Stimulated activated CD8-positive, alpha-beta memory T cell treated with anti-CD3 and anti-CD28 coated beads, Interleukin-2, amount 100 ng/mL, for 48 hours (primary cell): ENCODE measurements at places on chromosomes 3 and 15.

GRCh38 chr3:50154476-50154839 is 666 bp upstream of the SEMA3F start:
- DNase-seq, result no peak

- no peak for DNase-seq
These were observed 2.5 kb downstream of the VILL start for GRCh38 chr3:37993067-37993455.

GRCh38 chr3:50502225-50502583 is 1.2 kb downstream of the CACNA2D2 start:
- DNase-seq, result no peak

DNA sequence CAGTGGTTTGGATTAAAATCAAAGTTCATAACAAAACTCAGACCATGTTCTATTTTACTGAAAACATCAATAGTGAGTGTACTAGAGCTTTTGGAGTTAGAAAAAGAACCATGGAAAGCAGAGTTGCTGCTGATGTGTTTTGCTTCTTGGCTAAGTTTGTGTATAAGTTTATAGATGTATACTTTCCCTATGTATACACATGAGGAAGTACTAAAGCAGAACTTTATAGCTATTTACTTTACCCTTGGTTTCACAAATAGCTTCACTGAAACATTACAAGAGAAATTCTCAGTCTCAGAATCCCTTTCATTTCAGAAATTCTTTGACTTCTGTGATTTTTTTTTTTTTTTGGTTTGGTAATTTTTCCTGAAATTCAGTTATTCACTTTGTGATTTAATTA is 229.0 kb downstream of the PTPRG start:
- no peak for DNase-seq

DNA sequence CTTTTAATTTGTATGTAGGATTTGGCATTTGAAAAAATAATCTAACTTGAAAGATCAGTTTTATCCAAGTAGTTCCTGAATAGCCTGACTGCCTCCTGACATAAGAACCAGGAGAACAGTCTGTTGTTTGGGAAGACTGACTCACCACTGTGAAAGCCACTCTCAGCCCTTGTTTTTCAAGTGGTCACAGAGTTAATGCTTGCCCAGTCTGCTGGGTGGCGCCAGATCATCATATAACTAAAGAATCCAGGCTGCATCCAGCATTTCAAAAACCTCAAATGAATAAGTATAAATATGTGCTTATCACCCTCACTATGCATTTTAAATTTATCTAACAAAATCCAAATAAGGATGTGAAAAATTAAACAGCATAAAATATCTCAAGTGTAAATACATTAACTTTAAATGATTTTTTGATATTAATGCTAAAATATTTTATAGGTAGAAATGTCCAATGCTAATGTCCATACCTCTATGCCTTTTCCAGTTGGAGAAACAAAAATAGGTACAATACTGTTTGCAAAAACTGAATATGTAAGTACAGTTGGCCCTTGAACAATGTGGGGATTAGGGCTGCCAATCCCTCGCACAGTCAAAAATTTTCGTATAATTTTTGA is 26.9 kb upstream of the ZBBX start:
- no peak for DNase-seq

DNA sequence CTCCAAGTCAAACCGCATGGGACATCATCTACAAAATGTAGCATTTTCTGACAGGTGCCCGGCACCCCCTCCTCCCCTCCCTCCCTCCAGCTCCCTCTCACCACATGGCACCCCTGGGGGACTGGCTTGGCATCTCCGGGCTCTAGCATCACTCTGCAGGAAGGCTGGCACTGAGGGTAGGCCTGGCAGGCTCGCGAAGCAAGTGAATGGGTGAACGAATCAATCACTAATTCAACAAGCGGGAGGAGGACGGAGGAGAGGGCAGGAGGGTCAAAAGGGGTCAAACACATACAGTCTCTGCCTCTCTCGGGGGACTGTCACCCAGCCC is 155.7 kb downstream of the NUP210 start:
- DNase-seq, result no peak

- DNase-seq, result no peak
These were observed 616.0 kb upstream of the TBL1XR1 start for GRCh38 chr3:177813322-177813721.

DNA sequence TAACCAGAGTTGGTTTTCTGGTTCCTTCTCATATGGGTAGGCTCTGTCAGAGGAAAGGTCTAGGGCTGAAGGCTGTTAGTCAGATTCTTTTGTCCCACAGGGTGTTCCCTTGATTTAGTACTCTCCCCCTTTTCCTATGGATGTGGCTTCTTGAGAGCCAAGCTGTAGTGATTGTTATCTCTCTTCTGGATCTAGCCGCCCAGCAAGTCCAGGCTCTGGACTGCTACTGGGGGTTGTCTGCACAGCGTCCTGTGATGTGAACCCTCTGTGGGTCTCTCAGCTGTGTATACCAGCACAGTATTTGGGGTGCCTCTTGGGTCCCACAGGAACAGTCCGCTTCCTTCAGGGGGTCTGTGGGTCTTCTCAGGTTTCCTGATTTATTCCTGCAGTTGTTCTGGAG is 70.8 kb downstream of the PPP2R3A start:
- DNase-seq, result no peak

DNA sequence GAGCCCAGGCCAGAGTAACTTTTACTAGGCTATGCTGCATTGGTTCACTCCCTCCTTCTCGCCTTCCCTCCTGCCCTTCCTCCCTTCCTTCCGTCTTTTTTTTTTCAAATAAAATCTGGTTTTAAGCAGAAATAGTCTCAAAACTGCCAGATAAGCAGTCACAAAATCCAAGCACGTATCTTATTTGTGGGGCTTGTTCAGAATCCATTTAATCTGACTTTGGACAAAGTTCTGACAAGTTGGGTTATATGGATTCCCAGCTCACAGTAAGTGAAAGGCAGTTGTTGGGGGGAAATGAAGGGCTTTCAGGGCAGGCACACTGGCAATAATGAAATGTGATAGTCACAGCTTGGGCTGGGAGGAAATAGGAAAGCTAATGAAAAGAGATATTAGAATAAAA is 32.0 kb upstream of the PLXND1 start:
- no peak for DNase-seq

DNA sequence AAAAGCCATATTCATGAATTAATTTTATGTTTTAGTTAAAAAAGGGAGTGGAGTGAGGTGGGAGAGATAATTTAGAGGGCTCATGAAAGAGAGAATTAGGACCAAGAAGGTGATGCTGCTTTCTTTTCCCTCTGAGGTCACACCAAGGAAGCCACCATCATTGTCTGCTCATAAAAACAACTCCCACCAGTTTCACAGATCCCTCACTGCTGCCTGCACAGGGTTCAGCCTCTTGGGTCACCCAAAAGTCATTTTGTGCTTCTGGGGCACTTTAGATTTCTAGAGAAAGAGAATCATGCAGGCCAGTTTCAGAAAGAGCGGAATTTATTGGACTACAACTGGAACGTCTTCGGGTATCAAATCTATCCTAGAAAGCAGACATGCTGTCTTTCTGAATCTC is 241.4 kb upstream of the EOMES start:
- peak; percentile 19 for DNase-seq

GRCh38 chr3:186691676-186692075 is 25.5 kb upstream of the KNG1 start:
- DNase-seq, result no peak

GRCh38 chr3:15923640-15924405 is 126.0 kb upstream of the ANKRD28 start:
- no peak for DNase-seq

DNA sequence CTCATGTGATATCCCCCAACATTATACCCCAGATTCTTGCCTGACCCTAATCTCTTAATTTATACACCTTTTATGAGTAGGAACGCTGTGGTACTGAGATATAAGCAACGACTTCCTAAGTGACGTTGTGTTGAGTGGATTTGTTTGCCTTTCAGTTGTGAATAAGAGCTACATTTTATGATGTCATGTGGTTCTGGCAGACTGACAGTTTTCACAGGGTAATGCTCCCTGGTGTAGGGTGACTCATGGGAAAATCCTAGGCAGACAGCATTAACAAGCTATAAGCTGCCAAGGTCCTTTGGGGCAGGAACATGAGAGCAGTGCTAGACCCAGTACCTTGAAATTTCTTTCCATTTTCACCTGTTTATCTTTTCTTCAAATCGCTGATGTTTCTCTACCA is 11.2 kb downstream of the C3orf52 start:
- DNase-seq, result no peak

DNA sequence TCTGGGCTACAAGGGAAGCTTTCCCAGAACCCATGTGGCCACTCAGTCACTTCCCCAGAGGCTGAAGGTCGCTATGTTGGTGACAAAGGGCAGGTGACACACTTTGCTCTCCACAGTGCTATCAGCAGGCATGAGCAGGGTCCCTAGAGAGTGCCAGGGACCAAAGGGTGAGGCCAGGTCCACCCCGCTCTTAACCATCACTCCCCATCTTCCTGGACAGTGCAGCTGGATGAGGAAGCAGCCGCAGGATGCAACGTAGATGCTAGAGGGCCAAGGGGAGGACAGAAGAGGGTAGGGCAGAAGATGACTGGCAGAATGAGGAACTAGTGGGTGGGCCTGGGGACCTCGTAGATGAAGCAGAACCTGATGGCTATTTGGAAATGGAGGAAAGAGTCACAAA is 13.6 kb upstream of the LTF start:
- DNase-seq, result no peak

DNA sequence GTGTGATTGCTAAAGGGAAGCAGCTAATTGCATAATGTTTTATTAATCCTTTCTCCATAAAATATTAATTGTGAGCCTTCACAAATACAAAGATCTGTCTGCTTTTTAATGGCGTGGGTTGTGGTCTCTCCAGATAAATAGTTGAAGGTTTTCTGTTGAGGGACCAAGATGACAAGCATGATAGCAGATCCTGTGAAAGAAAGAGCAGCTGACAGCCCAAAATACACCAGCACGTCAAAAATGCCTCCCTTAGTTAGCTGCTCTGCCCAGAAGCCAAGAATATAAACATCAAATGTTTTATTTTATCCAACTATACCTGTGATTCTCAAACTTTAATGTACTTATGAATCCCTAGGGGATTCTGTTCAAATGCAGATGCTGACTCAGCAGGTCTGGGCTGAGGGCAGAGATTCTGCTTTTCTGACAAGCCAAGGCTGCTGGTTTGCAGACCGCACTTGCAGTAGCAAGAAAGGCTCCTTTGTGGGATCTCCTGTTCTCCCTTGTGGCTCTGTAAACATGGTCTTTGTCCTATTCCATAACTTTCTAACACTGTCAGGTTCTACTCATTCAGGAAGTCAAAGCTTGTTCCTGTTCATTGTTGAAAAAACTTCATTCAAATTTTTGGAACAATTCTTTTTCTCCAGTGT is 119.1 kb upstream of the SLC25A36 start:
- DNase-seq, result no peak

DNA sequence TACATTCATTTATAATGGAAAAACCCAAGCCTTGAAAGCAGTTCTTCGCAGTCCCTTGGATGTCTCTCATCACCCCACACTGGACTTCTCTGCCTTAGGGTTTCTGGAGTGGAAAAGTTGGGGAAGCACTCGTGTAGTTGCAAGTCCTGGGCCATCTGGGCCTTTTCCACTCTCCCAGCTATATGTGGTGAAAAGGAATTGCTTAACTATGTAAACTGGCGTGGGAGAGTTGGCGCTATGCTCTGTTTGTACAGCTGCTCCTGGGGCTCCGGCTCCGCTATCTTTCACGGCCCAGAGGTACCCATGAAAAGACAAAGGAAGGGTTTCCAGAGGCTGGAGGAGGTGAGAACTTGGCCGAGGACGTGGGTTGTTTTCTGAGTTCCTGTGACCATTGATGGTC is 81.1 kb upstream of the MYZAP start:
- no peak for DNase-seq

DNA sequence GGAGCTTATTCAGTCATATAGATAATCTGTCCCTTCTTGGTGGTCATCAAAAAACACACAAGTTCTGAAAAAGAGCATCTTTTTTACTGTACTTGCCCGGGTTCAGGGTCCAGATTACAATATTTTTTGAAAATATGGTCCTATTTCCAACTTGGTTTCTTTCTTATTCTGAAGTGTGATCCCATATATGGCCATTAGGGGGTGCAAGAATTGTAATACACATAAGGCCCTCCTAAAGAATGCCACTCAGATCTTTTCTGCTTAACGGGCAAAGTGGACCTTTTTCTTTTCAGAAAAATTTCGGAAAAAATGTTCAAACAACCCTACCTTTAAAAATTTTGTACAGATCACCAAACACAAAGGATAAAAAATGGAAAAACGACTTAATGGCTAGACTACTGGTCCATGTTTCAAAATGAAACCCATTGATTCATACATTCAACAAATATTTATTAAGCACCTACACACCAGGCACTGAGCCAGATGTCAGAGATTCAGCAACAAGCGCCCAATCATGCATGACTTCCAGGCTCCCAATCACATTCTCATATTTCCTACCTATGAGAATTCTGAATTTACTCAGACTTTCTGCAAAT is 102.0 kb upstream of the MYRIP start:
- DNase-seq, result no peak

- no peak for DNase-seq
These were observed 13.5 kb downstream of the PPM1M start for GRCh38 chr3:52259035-52259434.

- DNase-seq, result no peak
These were observed 64.2 kb downstream of the MYO5A start for GRCh38 chr15:52464478-52464877.

DNA sequence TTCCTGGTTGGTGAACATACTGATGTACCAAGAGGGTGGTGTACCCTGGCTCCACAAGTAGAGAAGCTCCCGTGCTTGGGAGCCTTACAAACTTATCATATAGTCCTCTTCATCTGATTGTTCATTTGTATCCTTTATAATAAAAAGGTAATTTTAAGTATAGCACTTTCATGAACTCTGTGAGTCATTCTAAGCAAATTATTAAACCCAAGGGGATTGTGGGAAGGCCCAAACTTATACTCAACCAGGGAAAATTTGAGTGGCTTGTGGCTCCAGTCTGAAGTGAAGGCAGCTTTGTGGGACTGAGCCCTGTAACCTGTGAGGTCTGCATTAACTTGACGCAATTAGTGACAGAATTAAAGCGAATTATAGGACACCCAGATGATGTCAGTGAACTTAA is 29.0 kb downstream of the TTBK2 start:
- no peak for DNase-seq

GRCh38 chr3:41137686-41138111 is 61.6 kb upstream of the CTNNB1 start:
- no peak for DNase-seq

- no peak for DNase-seq
These were observed 691.6 kb downstream of the ZNF385D start for GRCh38 chr3:21059404-21059803.

- no peak for DNase-seq
These were observed 423.7 kb downstream of the C3orf38 start for GRCh38 chr3:88573472-88573871.

- no peak for DNase-seq
These were observed 23.0 kb downstream of the TLNRD1 start for GRCh38 chr15:81023483-81024264.

GRCh38 chr15:51736069-51736468 is 1.4 kb downstream of the LYSMD2 start:
- no peak for DNase-seq

DNA sequence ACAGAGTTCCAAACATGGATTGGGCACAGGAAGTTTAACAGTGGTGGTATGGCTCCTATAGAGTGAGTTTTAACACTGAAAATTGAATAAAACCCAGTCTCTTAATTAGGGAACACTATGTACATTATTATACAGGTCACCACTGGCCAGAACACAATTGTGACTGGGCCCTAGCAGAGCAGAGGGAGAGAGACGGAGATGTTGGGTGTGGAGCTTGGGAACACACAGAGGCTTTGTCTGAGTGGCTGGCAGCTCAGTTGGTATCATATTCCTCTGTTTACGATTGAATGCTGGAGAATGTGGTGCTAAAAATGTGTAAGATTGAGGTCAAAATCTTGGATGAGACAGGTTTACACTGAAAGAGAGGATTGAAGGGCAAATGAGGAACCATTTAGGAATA is 6.8 kb upstream of the MOBP start:
- DNase-seq, result no peak
